Bronchial epithelial cell (primary cell): ENCODE measurements at places on chromosomes 12 and 14. TPM values are rescaled to one million over a fixed set of nuclear protein-coding genes. Genes with fewer than 3 reads are reported as not detected.

The B4GALNT3 gene
- 8.2 and 8.3 TPM in 2 replicates for total RNA-seq

GRCh38 chr12:46266869-46267574 is 1.8 kb downstream of the SLC38A1 start:
- DNase-seq = peak; percentile 39

The LRTM2 gene
- not detected in 2 replicates for total RNA-seq

GRCh38 chr12:22916241-22916640 is 291.3 kb downstream of the ETNK1 start:
- DNase-seq = no peak

DNA sequence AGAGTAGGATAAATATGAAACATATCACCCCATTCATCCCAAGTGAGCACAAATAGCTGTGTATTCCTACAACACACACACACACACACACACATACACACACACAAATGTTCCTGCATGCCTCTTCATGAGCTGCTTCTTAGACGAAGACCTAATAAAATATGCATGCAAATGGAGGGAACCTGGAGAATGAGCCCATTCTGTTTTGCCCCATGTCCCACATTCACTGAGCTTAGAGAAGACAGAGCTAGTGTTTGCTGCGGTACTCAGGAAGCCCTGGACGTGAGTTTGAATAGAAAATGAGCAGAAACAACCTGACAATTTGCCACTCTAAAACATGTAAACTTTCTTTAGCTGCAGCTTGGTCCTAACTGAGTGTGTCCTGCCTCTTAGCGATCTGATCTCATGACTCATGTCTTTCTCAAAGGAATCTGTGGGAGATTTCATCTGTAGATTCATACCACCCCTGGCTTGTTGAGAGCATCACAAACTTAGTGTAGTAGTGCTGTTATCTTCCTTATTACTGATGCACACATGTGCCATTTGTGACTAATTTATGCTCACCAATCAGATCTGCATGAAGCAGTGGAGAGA is 86.8 kb downstream of the ITPR2 start:
- DNase-seq = peak; percentile 84

- peak; percentile 38 for DNase-seq
Measured at GRCh38 chr14:41022932-41023331, 583.7 kb upstream of the LRFN5 start.
